Fibroblast of lung (primary cell): ENCODE measurements at places on chromosomes 5 and 9.

GRCh38 chr5:5968981-5969380 lies 409.4 kb downstream of the MED10 start:
- no peak for DNase-seq

DNA sequence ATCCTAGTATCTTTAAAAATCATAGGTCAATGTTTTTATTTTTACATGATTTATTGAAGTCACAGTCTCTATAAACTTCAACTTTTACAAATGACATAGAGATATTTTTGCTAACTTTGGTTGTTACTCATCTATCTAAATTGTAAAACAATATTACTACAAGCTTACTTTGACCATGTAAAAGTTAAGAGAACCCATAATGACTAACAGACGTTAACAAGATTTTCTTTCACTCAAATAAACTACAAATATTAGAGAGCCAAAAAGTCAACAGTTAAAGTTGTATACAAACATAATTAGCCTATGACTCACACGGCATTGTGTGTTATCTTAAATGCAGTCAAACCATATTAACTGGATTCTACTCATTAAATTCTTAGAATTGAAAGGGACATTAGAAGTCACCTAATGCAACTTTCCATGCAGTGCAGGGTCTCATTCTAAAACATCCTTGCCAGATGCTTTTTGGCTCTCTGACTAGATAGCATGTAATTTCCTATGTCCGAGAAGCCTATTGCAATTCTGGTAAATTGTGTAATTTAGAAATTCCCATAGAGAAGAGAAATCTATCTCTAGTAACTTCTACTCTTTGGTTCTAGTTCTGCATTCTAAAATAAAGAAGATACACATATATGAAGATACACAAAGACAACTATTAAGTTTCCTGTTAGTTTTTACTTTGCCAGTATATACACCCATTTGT lies 42.2 kb upstream of the UGT3A2 start:
- peak; percentile 4 for DNase-seq

- DNase-seq = no peak
Measured at GRCh38 chr5:35094948-35095347, 47.2 kb upstream of the AGXT2 start.

DNA sequence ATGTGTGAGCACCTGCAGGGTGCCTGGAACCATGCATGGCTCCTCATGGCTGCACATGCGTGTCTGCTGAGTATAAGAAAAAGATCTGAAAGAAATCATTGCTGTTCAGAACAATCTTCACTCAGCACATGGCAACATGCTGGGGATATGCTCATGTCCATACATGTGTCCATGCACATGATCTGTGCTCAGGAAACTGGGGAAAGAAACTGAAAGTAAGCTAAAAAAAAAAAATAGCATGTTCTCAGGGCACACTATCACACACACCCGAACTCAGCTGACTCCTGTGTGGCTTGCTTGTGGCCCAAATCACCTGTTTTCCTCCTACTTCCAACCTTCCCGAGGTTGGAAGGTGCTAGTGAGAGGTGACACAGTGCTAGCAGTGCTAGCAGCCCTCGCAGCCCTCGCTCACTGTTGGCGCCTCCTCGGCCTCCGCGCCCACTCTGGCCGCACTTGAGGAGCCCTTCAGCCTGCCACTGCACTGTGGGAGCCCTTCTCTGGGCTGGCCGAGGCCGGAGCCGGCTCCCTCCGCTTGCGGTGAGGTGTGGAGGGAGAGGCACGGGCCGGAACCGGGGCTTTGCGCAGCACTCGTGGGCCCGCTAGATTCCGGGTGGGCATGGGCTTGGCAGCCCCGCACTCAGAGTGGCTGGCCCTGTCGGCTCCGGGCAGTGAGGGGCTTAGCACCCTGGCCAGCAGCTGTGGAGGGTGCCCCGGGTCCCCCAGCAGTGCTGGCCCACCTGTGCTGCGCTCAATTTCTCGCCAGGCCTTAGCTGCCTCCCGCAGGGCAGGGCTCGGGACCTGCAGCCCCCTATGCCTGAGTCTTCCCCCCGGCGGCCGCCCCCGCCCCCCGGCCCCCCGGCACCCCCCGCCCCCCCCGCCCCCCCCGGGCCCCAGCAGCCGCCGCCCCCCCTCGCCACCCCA lies 76.0 kb downstream of the GADD45G start:
- DNase-seq = no peak

- DNase-seq = no peak
Measured at GRCh38 chr5:154776167-154776566, 21.0 kb downstream of the LARP1 start.

DNA sequence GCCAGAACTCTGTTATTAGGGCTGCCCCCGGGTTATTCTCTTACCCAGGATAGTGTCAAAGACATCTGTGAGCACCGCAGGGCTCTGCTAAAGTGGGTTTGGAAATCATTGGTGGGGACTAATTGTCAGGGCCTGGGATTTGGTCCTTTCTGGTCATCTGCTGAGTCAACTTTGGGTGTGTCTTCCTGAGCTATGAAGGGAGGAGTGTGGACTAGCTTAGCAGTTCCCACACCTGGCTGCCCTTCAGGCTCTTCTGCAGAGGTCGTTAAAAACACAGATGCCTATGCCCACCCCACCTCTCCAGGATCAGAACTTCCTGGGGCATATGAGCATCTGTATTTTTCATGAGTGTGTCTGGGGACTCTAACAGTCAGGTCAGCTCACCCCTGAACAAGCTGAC lies 352.2 kb downstream of the SLIT3 start:
- DNase-seq = no peak
